Liver (tissue), 10 donors: ENCODE measurements at places on chromosomes 5 and 9. TPM values are rescaled to one million over a fixed set of nuclear protein-coding genes. Genes with fewer than 3 reads are reported as not detected.

TXNDC8 gene
- not detected for total RNA-seq

GRAMD2B gene
- 10.8 TPM for total RNA-seq

MCIDAS gene
- total RNA-seq, result not detected

MGAT4B gene
- 120 TPM for total RNA-seq

DNA sequence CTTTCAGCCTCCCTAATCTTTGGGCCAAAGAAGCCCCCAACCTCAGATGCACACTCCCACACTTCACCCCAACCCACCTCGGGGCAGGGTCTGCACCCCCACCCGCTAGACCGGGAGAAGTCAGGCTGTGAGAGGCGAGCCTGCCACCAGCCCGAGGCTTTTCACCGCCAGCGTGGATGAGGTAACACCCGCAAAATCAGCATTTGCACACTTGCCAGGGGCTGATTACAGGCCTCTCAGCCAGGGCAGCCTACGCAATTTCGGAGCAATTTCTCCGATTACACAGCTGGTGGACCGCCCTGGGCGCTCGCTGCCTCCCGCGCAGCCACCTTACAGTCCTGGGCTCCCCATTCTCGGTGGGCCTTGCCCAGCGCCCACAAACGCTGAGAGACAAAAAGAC lies 68.5 kb downstream of the FOXD1 start:
- DNase-seq, result no peak

- DNase-seq, result no peak
Observed at GRCh38 chr5:157280927-157281326, 15.0 kb downstream of the CYFIP2 start.

DNA sequence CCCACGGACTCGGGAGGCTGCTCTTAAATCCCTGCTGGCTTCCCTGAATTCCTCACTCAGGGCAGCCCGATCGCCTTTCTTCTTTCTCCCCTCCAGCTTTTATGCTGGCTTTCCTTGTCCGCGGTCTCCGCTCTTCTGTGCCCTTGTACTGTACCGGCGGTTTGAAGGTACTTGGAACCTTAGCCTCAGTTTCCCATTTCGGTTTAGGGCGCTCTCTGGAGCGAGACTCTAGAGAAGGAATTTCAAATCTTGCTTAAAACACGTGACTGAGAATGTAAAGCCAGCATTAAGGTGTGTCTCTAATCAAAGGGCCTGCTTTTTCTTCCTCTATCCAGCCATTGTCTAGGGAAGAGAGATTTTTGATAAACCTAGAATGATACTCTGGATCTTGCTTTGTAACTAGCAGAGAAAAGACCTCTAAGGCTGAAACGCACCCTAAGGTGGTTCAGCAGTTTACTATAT lies 650 bp downstream of the GPR107 start:
- no peak for DNase-seq

GRCh38 chr5:175467983-175468690 lies 10.2 kb upstream of the SFXN1 start:
- DNase-seq, result no peak

GRCh38 chr9:20508242-20508641 lies 114.1 kb downstream of the MLLT3 start:
- no peak for DNase-seq

GRCh38 chr5:179226696-179227095 lies 118.6 kb downstream of the ADAMTS2 start:
- DNase-seq, result no peak

- DNase-seq, result no peak
Observed at GRCh38 chr5:112866739-112867138, 5.7 kb downstream of the SRP19 start.

- DNase-seq, result no peak
Observed at GRCh38 chr5:6847870-6848269, 134.6 kb downstream of the TENT4A start.
